Karpas-422 (cell line): ENCODE measurements at places on chromosomes 2 and 18. TPM values are rescaled to one million over a fixed set of nuclear protein-coding genes. Genes with fewer than 3 reads are reported as not detected.

The REG3A gene
- total RNA-seq = not detected in 2 replicates

GRCh38 chr18:55592106-55592505, 4.1 kb upstream of the TCF4 start:
- H3K27me3 ChIP-seq = no peaks in the 10 kb centered on the region
- no peak overlapping the region for H3K4me3 ChIP-seq
- peaks cover 5% of the 10 kb centered on the region for H3K4me1 ChIP-seq
- no peak for DNase-seq
- no peak overlapping the region for H3K27ac ChIP-seq

The GALNT3 gene
- total RNA-seq = 0.94 and 3.0 TPM in 2 replicates

DNA sequence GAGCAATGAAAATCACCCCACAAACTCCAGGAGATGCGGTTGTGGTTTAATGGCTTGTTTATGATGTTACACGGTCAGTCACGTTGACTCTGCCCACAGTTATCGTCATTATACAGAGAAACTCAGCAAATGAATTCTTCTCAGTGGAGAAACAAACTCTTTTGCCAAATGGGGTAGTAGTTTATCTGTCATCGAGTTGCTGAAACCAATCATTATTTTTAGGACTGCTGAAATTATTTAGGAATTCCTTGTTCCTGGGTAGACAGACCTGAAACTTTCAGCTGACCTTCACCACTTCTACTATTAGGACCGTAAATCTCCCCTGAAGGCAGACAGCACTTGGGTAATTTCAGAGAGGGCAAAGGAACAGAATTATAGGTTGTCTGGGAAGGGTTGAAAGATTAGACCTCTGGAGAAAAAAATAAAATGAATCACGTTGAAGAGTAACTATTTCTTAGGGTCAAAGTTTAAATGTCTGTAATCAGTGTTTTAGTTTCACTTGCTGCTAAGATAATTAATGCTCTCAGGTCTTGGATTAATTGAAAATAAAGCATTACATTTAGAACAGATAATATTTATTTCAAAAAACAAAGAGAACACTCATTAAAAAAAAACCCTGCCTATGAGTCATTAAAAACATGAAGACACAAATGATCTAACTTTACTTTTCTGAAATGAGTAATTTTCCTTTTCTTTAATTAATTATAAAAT, 52.1 kb upstream of the LYPD6 start:
- H3K36me3 ChIP-seq = no peaks in the 10 kb centered on the region
- DNase-seq = no peak
- no peaks in the 10 kb centered on the region for H3K27me3 ChIP-seq
- H3K27ac ChIP-seq = no peak overlapping the region
- no peaks in the 10 kb centered on the region for H3K4me1 ChIP-seq
